Activated T-cell treated with anti-CD3 and anti-CD28 coated beads for 48 hours (primary cell): ENCODE measurements at places on chromosomes 4 and X.

GRCh38 chrX:134006484-134007161 is 21.2 kb upstream of the GPC3 start:
- no peak for DNase-seq

- DNase-seq: no peak
Observed at GRCh38 chr4:72786401-72786990, 217.5 kb upstream of the ADAMTS3 start.

- DNase-seq: no peak
Observed at GRCh38 chr4:170741856-170742255, 652.1 kb upstream of the AADAT start.

DNA sequence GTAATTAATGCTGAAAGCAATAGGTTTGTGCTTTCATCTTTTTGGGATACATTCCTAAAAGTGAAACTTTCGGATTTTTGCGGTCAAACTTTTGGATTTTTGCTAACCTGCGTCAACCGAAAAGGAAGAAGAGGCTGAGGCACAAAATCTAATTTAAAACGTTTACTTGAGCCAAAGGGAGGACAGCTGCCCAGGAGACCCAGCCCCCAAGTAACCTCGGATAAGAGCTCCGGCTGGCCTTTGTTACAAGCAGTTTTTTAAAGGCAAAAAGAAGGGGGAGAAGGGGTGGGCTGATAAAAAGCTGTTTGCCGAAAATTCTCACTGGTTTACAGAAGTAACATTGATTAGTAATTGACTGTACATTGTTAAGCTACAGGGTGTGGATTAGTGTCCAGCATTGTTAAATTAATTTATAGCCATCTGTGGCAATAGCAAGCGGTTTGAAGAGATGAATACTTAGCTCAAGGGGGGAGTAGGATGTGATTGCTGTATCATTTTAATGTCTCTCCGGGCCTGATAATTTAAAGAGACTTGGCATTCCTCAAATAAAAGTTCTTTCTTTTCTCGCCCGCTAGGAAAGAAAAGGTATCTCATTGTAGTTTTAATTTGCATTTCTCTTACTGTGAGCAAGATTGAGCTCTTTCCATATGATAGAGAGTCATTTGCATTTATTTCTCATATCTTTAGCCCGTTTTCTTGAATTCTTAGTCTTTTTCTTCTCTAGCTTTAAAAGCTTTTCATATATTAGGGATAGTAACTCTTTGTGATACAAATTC is 59.1 kb upstream of the USP9X start:
- DNase-seq: no peak

GRCh38 chrX:34884817-34885216 is 57.8 kb upstream of the FAM47B start:
- no peak for DNase-seq

DNA sequence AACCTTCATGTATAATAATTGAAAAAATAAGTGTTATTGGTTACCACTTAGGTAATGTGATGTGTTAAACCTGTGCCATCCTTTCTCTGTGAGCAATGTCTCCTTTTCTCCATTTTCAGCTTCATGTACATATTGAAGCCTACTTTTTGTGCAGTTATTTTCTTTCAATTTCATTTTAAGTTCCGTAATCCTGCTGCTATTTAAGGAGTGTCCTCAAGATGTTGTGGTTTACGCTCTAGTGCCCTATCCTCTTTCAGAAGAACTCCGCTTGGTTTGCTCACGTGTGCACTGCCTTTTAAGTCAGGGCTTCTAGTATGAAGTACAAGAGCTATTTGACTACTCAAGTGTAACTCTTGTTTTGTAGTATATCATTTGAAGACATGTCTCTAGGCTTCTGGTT is 2253.2 kb upstream of the TENM3 start:
- no peak for DNase-seq

- DNase-seq: no peak
Observed at GRCh38 chr4:124694946-124695598, 17.5 kb downstream of the ANKRD50 start.

DNA sequence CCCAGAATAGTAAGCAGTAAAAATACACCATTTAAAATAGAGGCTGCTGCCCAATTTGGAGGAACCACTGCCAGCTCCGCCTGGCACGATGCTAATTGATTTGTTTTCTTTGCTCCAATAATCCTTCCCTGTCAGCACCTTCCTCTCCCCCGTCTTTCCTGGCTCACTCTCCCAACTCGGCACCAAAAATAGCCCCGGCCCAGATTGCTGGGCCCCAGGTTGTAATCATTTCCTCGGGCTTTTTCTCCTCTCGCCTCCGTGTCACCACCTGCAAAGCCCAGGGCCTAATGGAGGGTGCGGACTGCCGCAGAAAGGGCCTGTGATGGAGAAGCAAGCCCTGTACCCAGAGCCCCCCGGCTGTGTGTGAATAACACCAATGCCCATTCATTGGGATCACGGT is 197.6 kb upstream of the PSAPL1 start:
- no peak for DNase-seq

GRCh38 chr4:188439641-188440311 is 300.5 kb downstream of the TRIML1 start:
- DNase-seq: no peak
